ENCODE measurements at places on chromosomes 3 and 15.

DNA sequence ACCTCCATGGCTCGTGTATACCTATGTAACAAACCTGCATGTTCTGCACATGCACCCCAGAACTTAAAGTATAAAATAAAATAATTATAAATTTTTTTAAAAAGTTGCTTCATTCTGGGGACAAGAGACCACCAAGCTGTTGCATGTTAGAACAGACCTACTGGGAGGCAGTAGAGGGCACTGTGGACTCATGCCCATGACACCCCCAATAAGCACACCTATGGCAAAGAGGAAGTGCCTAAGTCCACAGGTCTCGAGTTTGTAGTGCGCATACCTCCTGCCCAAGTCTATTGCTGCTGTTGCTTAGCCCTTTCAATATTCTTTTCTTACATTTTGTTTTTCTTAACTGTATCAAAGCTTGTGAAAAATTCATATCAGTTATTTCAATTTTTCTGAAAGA is 267.9 kb upstream of the THBS1 start:
- no peak for DNase-seq

GRCh38 chr3:95408464-95408862 is 1345.6 kb downstream of the NSUN3 start:
- DNase-seq: no peak

DNA sequence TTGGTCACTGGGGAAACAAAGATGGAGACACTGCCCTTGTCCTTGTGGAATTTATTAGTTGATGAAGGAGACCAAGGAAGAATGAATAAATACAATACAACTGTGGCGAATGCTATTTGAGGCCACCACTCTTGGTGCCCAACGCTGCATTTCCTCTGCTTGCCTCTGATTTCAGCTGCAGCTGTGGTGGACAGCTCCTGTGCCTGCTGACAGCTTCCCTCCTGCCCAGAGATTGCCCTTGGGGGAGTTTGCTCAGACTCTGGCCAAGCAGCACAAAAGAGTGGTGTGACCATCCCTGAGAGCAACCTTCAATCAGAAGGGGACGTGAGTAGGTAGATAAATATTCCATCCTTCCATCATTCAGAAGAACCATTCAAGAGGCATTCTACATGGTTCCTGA is 64.6 kb upstream of the FHIT start:
- no peak for DNase-seq

DNA sequence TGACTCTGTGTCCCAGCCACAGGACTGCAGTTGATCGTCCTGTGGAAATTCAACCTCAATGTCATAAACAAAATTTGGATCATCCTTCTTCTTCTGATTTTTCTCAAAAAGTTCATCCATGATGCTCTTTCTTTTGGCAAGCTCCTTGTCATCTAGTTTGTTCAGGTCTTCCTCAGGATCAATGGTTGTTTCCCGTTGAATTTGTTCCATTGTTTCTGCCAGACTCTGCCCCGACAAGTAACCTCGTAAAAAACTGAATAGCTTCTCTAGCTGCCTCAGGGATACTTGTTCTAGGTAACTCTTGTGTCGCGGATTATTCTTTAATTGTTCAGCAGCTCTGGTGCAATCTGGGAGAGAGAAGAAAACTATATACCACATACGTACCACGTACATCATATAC is 4.5 kb downstream of the CEP19 start:
- DNase-seq: no peak

- DNase-seq: no peak
Observed at GRCh38 chr3:183369117-183369516, 59.3 kb downstream of the MCF2L2 start.
